ENCODE measurements at places on chromosomes 6 and 20. TPM values are rescaled to one million over a fixed set of nuclear protein-coding genes. Genes with fewer than 3 reads are reported as not detected.

DNA sequence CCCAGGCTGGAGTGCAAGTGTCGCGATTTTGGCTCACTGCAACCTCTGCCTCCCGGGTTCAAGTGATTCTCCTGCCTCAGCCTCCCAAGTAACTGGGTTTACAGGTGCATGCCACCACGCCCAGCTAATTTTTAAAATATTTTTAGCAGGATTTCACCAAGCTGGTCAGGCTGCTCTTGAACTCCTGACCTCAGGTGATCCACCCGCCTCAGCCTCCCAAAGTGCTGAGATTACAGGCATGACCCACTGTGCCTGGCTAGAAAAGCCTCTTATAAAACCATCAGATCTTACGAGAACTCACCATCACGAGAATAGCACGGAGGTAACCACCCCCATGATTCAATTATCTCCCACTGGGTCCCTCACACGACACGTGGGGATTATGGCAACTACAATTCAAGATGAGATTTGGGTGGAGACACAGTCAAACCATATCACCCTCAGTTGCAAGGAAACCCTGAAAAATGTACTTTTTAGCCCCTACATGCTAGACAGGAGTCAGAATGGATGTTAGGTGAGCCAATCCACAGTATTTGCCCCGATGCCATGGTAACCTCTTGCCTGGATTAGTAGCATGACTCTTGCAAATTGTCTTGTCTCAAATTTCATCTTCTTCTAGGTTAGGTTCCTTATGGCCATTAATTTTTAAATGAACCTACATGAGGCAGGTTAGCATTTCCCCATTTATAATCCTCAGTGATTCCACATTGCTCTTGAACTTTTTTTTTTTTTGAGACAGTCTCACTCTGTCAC is 17.1 kb upstream of the SASH1 start:
- H3K36me3 ChIP-seq = no peaks in the 10 kb centered on the region
- H3K27ac ChIP-seq = no peak overlapping the region
- no peak overlapping the region for H3K4me3 ChIP-seq

DNA sequence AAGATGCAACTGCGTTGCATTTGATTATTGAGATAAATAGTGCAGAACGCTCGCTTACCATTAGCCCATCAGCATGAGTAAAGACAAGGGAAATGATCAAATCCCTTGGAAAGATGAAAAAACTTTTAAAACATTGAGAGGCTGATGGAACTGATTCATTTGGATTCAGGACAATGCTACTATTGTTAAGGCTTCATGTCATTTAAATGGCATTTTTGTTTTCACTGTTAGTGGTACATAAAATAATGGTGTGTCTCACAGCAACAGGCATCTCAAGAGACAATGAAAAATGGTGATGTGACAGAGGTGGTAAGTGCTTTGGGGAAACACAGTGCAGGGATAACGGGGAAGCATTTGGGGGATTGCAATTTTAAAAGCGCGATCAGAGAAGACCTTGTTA is 159.7 kb upstream of the KCNG1 start:
- H3K4me1 ChIP-seq = no peaks in the 10 kb centered on the region
- no peak for DNase-seq
- no peaks in the 10 kb centered on the region for H3K36me3 ChIP-seq
- H3K27me3 ChIP-seq = peaks cover 11% of the 10 kb centered on the region
- H3K27ac ChIP-seq = no peak overlapping the region
- no peak overlapping the region for H3K4me3 ChIP-seq

Gene LY6G6D
- total RNA-seq = not detected

Gene GNAS-AS1
- total RNA-seq = 1.3 TPM

Data from K562 (cell line).